ENCODE measurements at places on chromosomes 11 and 22.

DNA sequence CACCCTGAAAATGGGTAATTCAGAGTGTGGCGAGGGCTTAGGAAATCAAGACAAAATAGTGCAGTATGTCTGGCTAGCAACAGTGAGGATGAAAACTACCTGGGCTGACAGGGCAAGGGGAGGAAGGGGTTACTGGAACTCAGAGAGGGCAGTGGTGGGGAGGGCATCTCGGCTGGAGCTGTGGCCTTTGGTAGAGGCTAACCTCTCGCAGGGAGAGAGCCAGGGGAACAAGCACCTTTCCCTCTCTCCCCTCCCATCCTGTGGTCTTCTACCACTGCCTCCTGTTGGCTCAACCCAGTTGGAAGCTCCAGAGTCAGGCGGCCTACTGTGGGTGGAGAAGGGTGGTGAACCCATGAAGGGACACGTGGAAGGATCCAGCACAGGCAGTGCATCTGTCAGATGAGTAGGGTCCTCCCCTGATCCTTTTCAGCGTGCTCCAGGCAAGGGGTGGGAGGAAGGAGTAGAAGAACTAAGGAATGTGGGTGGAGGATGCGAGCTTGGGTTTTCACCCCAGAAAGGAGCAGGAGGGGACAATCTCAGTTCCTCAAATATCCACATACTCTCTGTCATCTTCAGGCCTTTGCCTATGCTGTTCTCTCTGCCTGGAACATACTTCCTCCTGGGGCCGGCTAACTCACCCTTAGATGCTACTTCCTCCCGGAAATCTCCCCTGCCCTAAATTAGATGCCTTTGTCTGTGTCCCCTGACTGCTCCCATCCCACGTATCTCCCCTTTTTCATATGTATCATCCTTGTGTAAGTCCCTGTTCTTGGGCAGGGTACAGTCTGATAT is 6.2 kb upstream of the KCNE3 start:
- no peak for DNase-seq

DNA sequence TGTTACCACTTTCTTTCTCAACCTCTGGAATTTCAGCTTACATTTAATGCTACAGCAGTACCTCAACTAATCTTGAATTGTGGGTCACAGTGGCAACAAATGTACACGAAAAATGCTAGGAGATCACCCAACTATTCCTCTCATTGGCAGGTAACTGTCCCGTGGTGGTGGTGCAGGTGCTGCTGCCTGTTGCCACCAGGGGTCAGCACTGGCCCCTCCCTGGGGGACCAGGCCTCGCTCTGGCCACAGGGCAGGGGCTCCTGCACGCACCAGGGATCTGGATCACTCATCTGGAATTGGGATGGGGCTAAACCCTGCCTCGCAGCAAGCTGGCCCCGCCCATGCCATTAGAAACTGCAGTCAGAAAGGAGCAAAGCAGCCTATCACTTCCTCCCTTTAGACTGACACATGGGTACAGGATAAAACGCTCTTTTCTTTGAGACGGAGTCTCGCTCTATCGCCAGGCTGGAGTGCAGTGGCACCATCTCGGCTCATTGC is 6.9 kb upstream of the POLDIP3 start:
- no peak for DNase-seq

GRCh38 chr11:32307913-32308312 is 127.4 kb downstream of the WT1 start:
- DNase-seq = no peak

- no peak for DNase-seq
Observed at GRCh38 chr11:47589977-47590861, 3.7 kb downstream of the FAM180B start.

GRCh38 chr11:62665075-62665598 is at the start of the genes C11orf98 and CSKMT:
TSS of gene C11orf98 (minus strand) at chr11:62665210. CDS start at chr11:62665169, 41 bp downstream.
TSS of gene CSKMT (plus strand) at chr11:62665312. CDS start at chr11:62665880, 568 bp downstream.
- peak; percentile 89 for DNase-seq

DNA sequence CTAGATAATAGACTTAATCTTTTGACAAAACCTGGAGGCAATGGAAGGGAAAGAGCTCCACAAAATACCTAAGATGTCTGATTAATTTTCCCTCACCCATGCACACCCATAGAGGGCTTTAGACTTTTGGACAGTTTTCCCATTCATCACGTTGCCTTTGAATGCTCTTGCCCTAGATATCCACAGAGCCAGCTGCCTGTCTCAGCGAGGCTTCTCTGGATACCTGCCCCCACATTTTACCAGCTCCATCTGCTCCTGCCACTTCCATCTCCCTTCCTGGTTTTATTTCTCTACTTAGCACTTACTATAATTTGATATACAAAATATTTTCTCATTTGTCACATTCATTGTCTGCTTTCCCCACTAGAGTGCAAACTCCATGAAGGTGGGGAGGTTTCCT is 136.8 kb downstream of the FDX1 start:
- no peak for DNase-seq
